NB4 (cell line): ENCODE measurements at places on chromosomes 5 and 9.

DNA sequence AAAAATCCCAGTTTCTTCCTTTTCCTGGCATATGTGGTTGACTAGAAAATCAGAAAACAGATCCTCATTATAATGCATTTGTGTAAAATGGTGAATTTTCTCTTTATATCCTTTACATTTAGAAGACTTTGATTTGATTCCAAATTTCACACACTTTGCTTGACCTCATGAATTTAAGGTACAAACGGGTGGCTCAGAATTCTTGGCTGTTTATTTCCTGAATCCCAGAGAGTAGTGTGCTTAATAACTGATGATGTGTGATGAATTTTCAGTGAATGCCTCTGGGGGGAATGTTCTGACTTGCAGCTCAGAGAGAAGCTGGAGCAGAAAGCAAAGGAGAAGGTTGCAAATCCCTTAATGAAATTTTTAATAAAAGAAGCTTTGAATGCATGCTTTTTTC, 126.8 kb downstream of the SPATA31D1 start:
- DNase-seq, result no peak

DNA sequence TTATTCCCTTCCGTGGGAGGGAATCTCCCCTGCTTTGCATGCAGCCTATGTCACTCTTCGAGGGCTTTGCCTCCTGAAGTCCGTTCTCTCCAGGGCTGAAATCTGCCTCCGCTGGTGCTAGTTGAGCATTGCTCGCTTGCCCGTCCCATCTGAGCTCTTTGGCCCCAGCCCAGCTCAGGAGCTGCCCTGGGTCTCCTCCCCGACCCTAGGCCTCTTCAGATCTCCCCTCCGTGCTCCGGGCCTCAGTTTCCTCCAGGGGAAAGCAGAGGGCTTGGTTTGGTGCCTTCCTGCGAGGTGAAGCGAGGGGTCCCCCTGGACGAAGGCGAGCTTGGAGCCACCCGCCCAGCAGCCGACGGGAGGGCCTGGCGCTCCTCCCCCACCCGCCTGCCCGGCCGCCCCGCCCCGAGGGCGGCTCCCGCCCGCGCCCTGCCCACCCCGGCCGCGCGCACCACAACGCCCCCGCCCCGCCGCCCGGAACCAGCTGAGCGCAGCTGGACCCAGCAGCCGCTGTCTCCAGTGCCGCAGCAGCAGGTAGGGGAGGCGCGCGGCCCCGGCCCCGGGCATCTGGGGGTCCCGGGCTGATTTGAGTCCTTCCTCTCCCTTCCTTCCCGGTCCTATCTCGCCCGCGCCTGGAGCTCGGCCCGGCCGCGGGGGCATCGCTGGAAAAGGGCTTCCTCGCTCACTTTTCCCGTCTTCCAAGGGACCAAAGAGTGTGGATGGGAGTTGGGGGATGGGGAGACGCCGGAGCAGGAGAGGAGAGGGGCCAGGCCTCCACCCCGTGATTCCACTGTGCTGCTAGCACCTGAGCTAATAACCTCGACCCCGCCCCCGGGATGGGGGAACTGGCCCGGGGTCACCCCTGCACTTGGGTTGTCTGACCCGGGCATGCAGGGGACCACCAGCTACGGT, at the start of gene GSN:
Gene GSN, plus strand, starts transcription at position 474 of the 909 bp plus-strand sequence. CDS start 33,810 bp downstream, outside the sequence.
- DNase-seq, result peak; percentile 82

DNA sequence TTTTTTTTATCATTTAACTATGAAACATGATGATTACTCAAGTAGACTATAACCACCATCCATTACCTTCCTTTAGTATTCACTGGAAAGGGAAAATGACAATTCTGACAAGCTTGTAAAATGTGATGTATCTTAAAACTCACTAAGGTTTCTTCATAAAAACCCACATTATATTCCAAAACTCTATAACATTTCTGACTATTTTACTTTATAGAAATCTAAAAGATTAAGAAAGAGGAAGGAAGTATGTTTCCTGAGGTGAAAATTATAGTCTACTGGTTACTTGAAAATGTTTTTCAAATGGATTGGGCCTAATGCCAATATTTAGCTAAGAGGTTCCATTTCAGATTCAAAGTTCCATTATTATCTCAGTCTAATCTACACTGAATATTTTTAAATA, 1982.2 kb upstream of the C9orf72 start:
- DNase-seq, result no peak

DNA sequence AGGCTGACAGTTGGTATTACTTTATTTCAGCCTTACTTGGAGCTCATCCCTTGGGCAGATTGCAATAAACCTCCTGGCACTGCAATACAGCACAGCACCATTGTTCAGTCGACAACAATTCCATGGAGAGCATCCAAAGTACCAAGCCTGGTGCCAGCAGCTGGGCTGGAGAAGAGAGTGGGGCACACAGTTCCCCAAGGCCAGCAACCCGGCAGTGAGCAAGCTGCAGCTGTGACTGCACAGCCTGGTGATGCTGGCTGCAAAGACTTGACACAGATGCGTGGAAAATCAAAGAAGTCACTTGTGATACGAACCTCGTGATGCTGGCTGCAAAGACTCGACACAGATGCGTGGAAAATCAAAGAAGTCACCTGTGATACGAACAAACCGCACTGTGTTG, 125.4 kb downstream of the ATPSCKMT start:
- DNase-seq, result no peak

GRCh38 chr5:120103495-120103894, 360.6 kb upstream of the PRR16 start:
- DNase-seq, result no peak

DNA sequence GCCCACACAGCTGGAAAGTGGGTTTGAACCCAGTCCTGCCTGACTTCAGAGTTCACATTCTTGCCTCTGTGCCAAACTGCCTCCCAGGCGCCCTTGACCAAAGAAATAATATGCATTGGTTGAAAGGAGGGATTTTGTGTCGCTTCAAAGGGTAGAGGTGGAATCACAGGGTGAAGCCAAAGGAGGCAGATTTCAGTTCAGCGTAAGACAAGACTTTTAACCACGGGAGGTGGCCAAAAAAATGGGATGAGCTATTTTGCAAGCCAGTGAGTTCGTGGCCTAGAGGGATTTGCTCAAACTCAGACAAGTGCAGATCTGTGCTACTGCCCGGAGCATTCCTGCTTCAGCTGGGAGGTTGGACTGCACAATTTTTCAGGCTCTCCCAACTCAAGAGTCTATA, 57.6 kb upstream of the RANBP3L start:
- DNase-seq, result no peak

GRCh38 chr9:122806661-122807060, 6.7 kb downstream of the OR1K1 start:
- no peak for DNase-seq

DNA sequence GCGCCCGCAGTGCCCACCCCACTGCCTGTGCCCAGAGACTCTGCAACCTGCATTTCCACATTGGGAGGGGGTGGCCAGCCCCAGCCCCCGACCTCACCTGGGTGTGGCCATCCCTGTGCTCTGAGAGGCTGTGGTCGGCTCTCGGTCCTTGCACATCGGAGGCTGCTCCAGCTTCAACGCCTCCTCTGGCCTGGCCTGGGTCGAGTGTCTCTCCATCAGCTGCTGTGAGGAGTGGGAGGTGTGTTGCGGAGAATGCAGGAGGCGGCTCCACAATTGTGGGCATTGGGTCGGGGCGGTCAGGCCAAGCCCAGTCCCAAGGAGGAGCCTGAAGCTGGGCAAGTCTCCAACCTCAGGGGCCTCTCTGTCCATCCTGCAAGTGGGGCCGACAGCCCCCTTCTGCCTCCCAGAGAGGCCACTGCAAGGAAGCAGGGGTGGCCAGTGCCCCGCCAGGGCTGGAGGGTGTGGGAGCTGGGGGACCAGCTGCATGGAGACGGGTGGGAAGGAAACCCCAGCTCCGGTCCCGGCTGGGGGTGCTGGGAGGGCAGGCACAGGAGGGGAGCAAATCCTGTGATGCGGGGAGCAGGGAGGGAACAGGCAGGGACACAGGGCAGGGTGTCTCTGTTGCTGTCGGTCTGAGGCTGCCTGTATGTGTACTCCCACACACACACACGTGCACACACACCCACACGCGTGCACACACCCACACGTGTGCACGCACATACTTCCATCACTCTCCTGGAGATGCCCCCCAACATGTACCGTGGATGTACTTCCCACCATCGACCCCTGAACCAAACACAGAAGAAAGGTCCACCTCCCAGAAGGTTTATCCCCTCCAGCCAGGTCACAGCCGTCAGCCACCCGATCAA, 28.9 kb downstream of the CCDC187 start:
- no peak for DNase-seq

DNA sequence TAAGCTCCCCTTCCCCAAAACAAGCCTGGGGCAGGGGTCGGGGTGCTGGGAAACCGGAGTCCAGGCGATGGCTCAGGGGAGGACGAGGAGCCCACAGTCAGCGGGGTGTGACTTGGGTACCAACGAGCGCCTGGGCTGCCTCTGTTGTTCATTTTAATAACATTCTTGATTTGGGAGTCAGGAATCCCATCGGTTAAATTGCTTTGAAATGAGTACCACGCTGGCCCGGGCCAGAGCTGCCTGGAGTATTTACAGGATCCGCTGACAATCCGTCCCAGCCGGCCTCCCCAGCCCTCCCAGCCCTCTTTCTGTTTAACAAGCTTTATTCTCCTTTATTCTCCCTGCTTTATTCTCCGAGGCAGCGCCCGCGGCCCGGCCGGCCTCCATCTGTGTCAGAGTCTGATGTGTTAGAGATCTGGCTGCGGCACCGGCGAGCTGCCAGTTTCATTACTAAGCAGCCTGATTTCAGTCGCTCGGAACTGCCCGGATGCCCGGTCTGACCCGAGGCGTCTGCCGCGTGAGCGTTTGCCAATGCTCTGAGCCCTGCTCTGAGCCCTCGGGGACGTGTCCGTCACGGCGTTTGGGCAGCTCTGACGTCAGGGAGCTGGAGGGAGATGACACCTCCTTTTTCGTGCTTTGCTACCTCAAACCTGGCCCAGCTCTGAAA, 16.5 kb upstream of the QRFP start:
- DNase-seq, result no peak

- DNase-seq, result no peak
Observed at GRCh38 chr5:8577792-8578191, 708.8 kb downstream of the MTRR start.

- DNase-seq, result no peak
Observed at GRCh38 chr5:8765886-8766285, 780.0 kb downstream of the SEMA5A start.
